ENCODE measurements at places on chromosomes 3 and 15.
A peak's percentile ranks its signal among the peaks of the same experiment; 100 is the strongest.

DNA sequence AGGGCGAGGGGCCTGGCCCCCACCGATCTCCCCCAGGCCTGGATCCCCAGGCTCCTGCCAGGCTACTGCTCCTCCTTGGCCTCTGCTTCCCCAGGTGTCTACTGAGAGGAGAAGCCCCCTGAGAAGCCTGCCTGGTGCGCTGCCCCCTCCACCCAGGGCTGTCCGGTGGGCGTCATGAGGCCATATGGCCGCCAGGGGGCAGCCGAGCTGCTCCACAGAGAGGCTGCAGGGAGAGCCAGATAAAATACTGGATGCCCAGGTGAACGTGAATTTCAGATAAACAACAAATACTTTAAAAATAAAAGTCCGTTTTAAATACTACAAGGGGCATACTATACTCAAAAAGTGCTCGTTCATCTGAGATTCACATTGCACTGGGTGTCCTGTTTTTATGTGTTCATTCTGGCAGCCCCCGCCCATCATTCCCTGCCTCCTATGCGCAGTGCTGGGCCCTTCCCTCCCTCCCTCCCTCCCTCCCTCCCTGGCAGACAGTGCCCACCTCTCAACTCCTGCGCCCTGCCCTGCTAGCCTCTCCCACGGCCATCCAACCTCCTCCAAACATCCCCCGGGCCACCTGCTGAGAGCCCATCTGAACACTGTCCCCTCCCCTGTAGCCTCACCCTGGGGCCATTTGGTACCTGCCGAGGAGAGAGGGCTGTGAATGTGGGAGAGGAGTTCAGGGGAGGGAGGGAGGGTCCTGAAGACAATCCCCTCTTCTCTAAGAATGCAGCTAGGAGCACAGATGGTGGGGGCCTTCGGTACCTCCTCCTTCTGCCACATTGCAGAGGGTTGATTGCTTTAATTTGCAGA, 29.6 kb downstream of the PSTPIP1 start:
- H3K4me3 ChIP-seq: no peak overlapping the region
- DNase-seq: peak; percentile 69
- H3K27me3 ChIP-seq: no peaks in the 10 kb centered on the region
- H3K27ac ChIP-seq: no peak overlapping the region
- H3K4me1 ChIP-seq: peaks cover 25% of the 10 kb centered on the region
- peaks cover 29% of the 10 kb centered on the region for H3K36me3 ChIP-seq

GRCh38 chr3:114057011-114057347, 442 bp downstream of the QTRT2 start:
- peaks cover 40% of the 10 kb centered on the region for H3K36me3 ChIP-seq
- peak overlapping the region; percentile 99 for H3K27ac ChIP-seq
- DNase-seq: no peak
- H3K27me3 ChIP-seq: peaks cover 3% of the 10 kb centered on the region
- peak overlapping the region; percentile 99 for H3K4me3 ChIP-seq

- H3K27me3 ChIP-seq: no peaks in the 10 kb centered on the region
- peaks cover 43% of the 10 kb centered on the region for H3K4me1 ChIP-seq
- DNase-seq: no peak
- H3K36me3 ChIP-seq: peaks cover 10% of the 10 kb centered on the region
- H3K4me3 ChIP-seq: peak overlapping the region; percentile 88
These were observed 2.5 kb downstream of the HYAL2 start for GRCh38 chr3:50319894-50320625.

DNA sequence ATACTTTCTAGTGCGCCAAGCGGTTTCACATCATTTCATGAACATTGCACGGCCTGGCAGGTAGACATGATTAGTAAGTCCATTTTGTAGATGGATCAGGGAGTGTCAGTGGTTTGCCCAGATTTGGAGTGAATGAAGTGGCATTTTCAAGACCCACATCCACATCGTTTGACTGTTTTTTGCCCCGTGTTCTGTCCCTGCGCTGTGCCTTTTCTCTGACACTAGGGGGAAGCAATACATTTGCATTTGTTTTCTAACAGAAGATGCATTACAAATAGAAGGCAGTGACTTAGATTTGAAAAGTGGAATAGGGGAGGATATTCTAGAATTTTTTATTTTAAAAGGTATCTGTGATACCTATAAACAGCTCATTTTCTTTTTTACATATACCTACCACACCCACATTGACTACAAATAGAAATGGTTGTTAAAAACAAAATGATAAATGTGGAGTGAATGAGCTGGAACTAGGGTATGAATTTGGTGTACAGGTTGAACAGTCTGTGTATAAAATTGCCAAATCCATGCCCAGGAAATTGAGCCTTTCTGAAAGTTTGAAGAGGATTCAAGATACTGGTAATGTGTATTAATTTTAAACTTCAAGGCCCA, 98.0 kb downstream of the USP13 start:
- no peak overlapping the region for H3K27ac ChIP-seq
- DNase-seq: no peak
- no peaks in the 10 kb centered on the region for H3K4me1 ChIP-seq
- H3K4me3 ChIP-seq: no peak overlapping the region
- no peaks in the 10 kb centered on the region for H3K27me3 ChIP-seq

DNA sequence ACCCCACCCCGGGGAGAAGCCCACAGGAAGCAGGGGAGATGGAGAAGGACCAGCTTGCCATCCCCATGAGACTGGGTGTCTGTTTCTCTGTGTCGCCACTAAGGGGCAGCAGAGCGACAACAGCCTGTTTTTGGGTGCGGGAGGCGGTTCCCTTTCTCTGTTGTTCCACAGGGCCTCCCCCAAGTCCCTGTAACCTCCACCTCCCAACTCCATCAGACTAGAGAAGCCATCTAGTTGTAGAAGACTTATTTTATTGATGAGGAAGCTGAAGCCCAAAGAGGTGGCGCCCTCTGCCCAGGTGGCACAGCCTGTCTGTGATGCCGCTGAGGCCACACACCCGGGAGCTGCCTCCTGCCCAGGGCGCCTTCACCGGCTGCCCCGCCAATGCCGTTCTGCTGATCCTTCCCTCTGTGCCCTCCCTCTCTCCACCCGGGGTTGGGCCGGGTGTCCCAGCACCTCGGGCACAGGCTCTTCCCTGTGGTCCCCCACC, 3.9 kb upstream of the CCDC9B start:
- no peaks in the 10 kb centered on the region for H3K27me3 ChIP-seq
- peak; percentile 46 for DNase-seq
- H3K36me3 ChIP-seq: no peaks in the 10 kb centered on the region
- no peak overlapping the region for H3K27ac ChIP-seq
- no peak overlapping the region for H3K4me3 ChIP-seq

- no peaks in the 10 kb centered on the region for H3K27me3 ChIP-seq
- no peaks in the 10 kb centered on the region for H3K4me1 ChIP-seq
- H3K27ac ChIP-seq: no peak overlapping the region
These were observed 843.2 kb downstream of the CADM2 start for GRCh38 chr3:85801955-85802354.

Measured in activated B cell treated with CpG ODN at 0.5 μM for 24 hours (primary cell).